Esophagus squamous epithelium (tissue), 5 donors: ENCODE measurements at places on chromosomes 3 and 15.

DNA sequence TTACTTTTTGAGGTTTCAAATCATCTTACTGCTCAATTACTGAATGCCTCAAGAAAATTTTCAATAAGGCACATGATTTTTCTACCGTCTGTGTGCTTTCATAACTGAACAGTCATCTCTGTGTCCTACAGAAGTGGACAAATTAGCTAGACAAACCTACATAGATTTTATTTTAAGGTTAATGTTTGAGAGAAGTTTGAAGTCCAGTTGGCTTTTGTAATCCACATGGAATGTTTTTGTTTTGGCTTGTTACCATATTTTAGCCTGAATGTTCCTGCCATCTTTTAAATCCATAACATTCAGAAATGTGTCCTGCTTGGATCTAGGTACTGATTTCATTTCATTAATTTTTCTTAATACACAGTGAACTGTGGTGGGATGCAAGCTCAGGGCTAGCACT, 730.1 kb downstream of the IGSF11 start:
- DNase-seq: no peak

- no peak for DNase-seq
These were observed 21.0 kb downstream of the RARB start for GRCh38 chr3:25448750-25449692.

- no peak for DNase-seq
These were observed 25.2 kb downstream of the TLE3 start for GRCh38 chr15:70072479-70072878.

GRCh38 chr3:32406486-32407408, 15.1 kb downstream of the CMTM7 start:
- DNase-seq: no peak

DNA sequence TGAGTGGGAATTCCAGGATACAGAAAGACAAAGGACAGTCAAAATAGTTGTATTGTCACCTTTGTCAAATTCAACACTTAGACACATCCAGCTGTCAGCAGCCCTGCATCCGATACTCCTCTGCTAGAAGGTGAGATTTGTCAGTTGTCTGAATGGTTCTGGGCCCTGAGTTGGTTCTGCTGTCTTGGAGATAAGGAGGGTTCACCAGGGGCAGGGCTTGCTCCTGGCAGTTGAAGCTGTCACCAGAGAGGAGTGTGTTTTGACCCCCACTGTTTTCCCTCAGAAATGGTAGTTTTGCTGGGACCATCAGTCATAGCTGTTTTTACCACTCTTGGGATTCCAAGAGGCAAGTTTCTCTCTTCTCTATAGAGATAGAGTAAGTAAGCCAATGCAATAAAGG, 3.2 kb upstream of the KY start:
- DNase-seq: no peak

- no peak for DNase-seq
These were observed 47.3 kb upstream of the TCF12 start for GRCh38 chr15:56871185-56871584.
